ENCODE measurements at places on chromosomes 1 and 21.

GRCh38 chr1:51463561-51463960 is 55.5 kb downstream of the EPS15 start:
- no peak overlapping the region for H3K4me3 ChIP-seq
- DNase-seq, result no peak
- H3K27me3 ChIP-seq, result no peaks in the 10 kb centered on the region
- H3K4me1 ChIP-seq, result peaks cover 5% of the 10 kb centered on the region
- peaks cover 44% of the 10 kb centered on the region for H3K36me3 ChIP-seq

DNA sequence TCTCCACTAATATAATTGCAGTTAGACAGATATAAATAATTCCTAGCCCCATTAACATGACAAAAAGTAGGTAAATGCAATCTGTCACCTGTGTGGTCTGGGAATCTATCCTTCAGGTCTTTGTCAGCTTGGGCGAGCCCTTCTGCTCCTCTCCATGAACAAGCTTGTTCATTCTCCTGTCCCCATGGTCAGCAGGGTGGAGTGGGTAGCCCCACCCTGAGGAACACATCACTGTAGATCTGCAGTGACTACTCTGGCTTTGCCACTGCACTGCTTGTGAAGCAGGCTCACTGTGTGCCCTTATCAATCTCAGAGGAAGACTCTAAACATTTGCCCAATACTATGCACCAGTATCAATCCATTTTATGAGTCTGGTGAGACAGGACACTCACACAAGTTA is 279.0 kb downstream of the MATN1 start:
- H3K27me3 ChIP-seq, result no peaks in the 10 kb centered on the region
- no peak overlapping the region for H3K27ac ChIP-seq
- H3K36me3 ChIP-seq, result no peaks in the 10 kb centered on the region
- no peak overlapping the region for H3K4me3 ChIP-seq

DNA sequence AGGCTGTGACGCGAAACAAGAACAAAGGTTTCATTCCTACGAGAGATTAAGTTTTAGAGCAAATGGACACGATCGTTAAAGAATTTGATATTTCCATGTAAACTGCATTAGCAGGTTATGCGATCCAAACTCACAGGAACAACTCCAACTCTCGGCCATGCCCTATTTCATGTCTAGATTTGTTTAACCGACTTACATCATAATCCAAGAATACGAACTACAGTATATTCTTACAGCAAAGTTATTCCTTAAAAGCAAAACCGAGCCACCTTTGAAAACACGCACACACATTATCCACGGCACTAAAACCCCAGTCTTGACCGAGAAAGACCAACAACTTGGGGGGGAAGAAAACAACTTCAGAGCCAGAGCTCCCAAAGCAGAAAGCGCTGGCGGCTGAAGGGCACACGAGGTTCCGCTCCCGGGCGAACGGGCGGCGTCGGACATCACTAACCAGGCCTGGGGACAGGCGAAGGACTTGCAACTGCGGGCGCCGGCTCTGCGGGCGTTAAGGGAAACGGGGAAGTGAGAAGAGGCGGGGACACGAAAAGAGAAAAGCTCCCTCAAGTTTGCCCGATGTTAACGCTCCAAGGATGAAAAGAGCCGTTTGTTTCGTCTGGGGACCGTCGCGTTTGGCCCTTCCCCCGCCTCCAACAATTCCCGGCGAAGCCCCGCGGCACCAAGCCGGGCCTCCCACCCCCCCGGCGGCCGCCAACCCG is 690 bp downstream of the B3GALNT2 start:
- peak overlapping the region; percentile 95 for H3K4me3 ChIP-seq
- peaks cover 10% of the 10 kb centered on the region for H3K36me3 ChIP-seq
- peak; percentile 76 for DNase-seq
- H3K4me1 ChIP-seq, result peaks cover 25% of the 10 kb centered on the region
- peaks cover 3% of the 10 kb centered on the region for H3K27me3 ChIP-seq
- H3K27ac ChIP-seq, result peak overlapping the region; percentile 91

- H3K4me1 ChIP-seq, result no peaks in the 10 kb centered on the region
- no peaks in the 10 kb centered on the region for H3K27me3 ChIP-seq
- no peak for DNase-seq
- H3K4me3 ChIP-seq, result no peak overlapping the region
These were observed 828.5 kb upstream of the ADAMTS5 start for GRCh38 chr21:27795418-27795817.

DNA sequence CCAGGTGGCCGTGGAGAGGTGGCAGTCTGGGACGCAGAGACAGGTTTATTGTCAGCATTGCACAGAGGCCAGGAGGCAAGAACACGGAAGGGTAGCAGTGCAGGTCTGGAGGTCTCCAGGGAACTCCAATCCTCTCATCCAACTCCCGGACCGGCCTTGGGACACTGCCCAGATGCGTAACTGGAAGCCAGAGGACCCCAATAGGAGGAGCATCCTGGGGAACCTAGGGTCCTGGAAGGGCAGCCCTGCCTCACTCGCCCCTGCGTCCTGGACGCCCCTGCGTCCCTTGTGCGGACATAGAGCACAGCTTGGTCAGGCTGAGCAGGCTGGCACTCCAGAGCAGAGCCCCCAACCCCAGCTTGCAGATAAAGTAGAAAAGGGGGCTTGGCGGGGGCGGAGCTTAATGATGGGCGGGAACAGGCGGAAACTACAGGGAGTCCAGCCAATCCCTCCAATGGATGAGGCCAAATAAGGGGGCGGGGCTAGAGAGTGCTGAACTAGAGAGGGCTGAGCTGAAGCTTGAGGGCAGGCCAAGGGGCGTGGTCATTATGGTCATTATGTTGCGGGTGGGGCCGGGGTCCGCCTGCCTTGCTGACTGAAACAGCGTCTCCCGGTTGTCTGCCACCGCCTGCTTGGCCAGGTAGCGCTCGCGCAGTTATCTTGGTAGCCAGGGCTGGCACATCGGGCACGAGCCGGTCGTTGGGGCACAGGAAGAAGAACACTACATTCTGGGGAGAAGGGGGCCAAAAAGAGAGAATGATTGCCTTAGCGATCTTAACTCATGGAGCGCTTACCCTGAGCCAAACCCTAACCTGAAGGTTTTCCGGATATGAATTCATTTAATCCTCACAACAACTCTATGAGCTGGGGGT is 3.7 kb upstream of the ARHGEF19 start:
- no peaks in the 10 kb centered on the region for H3K36me3 ChIP-seq
- H3K4me1 ChIP-seq, result peaks cover 24% of the 10 kb centered on the region
- DNase-seq, result peak; percentile 89
- peaks cover 10% of the 10 kb centered on the region for H3K27me3 ChIP-seq

DNA sequence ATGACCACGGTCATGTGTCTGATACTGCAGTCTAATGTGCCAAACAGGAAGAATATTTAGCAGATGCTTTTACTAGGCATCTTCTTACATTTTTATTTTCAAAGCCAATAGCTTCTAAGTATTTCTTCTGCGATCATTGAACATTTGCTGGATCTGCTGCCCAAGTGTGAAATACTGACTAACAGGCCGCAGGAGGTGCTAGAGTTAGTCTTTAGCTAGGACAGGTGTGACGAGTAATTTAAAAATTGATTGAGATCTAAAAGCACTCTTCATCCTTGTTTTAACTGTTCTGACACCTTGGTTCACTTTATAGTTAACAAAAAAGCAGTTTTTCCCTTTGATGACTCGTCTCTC is 748 bp upstream of the FAM78B start:
- H3K36me3 ChIP-seq, result no peaks in the 10 kb centered on the region
- peaks cover 21% of the 10 kb centered on the region for H3K4me1 ChIP-seq
- H3K4me3 ChIP-seq, result peak overlapping the region; percentile 72
- H3K27ac ChIP-seq, result peak overlapping the region; percentile 25
- no peak for DNase-seq
- H3K27me3 ChIP-seq, result peaks cover 48% of the 10 kb centered on the region

- H3K27ac ChIP-seq, result no peak overlapping the region
- no peak overlapping the region for H3K4me3 ChIP-seq
These were observed 122.0 kb downstream of the PEX14 start for GRCh38 chr1:10596780-10597179.

GRCh38 chr21:45228171-45228641 is 59.5 kb downstream of the POFUT2 start:
- H3K27me3 ChIP-seq, result peaks cover 8% of the 10 kb centered on the region
- no peak overlapping the region for H3K4me3 ChIP-seq
- H3K4me1 ChIP-seq, result peaks cover 30% of the 10 kb centered on the region
- peak; percentile 83 for DNase-seq

GRCh38 chr1:194347200-194347599 is 1160.8 kb upstream of the B3GALT2 start:
- H3K36me3 ChIP-seq, result no peaks in the 10 kb centered on the region
- H3K4me3 ChIP-seq, result no peak overlapping the region
- no peak overlapping the region for H3K27ac ChIP-seq

GRCh38 chr1:231985296-231986023 is 358.9 kb downstream of the DISC1 start:
- H3K4me1 ChIP-seq, result no peaks in the 10 kb centered on the region
- H3K27ac ChIP-seq, result no peak overlapping the region
- DNase-seq, result no peak

GRCh38 chr21:8988696-8989095 is 1532.7 kb upstream of the TPTE start:
- H3K27ac ChIP-seq, result no peak overlapping the region
- H3K36me3 ChIP-seq, result no peaks in the 10 kb centered on the region
- H3K27me3 ChIP-seq, result no peaks in the 10 kb centered on the region
- H3K4me1 ChIP-seq, result no peaks in the 10 kb centered on the region
- H3K4me3 ChIP-seq, result no peak overlapping the region
- peak; percentile 14 for DNase-seq

GRCh38 chr1:11539850-11540772 is 61.2 kb downstream of the DISP3 start:
- H3K4me3 ChIP-seq, result no peak overlapping the region
- no peak for DNase-seq
- H3K27me3 ChIP-seq, result no peaks in the 10 kb centered on the region
- H3K4me1 ChIP-seq, result no peaks in the 10 kb centered on the region
- H3K36me3 ChIP-seq, result no peaks in the 10 kb centered on the region

DNA sequence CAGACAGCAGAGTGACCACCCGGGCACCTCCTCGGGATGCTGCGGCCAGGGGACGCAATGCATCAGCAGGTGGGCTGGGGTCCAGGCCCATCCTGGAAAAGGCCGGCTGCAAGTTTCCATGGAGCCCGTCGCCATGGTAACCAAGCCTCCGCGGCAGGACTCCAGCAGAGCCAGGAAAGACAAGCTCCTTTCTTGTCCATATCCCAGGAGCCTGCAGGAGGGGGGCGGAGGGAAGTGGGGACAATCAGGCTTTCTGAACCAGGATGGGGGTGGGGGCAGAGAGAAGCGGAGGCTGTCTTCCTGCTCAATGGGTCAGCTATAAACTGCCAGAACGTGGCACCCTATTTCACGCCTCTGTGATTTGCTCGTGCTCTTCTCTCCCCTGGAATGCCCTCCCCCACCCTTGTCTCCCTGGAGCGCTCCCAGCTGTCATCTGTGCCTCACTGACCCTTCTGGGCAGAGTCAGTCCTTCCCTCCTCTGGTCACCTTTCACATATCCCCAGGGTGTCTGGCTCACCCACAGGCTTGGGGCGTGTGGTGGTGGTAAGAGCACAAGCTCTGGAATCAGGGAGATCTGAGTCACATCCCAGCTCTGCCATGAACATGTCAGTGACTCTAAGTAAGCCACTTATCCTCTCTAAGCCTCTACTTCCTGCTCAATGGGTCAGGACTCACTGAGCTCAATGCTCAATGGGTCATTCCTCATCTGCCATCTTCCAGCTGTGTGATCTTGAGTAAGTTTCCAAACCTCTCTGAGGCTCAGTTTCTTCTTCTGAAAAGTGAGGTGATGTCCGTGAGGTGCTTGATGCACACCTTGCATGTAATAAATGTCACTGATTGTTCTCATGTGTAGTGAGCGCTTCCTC is 58.9 kb upstream of the LAPTM5 start:
- no peak overlapping the region for H3K27ac ChIP-seq
- peaks cover 39% of the 10 kb centered on the region for H3K27me3 ChIP-seq
- H3K36me3 ChIP-seq, result no peaks in the 10 kb centered on the region
- DNase-seq, result no peak
- no peaks in the 10 kb centered on the region for H3K4me1 ChIP-seq

DNA sequence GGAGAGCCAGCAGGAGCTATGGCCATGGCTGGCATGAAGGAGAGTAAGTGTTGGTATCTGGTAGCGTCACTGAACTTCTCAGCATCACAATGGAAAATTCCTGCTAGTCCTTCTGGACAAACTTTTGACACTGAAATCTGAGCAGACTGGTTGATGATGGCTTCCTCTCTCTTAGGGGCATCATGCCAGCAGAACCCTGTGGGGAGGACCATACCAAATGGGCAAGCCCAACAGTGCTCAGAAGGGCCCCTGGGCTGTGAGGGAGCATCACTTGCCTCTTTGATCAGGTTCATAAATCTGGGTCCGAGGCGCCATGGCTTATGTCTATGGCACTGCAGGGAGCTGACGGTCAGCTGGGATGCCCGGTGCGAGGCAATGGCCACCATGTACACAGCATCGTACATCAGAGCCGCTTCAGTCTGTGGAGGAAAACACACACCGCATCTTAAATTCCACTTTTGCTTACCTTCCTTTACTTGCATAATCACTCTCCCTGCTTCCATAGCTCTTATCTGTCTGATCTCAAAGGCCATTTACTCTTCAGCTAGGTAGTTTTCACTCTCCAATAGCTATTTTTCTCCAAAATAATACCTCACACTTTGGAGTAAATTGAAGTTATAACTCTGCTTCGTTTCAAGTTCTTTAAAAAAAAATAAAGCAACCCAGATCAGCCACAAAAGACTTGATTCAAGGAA is 297.1 kb downstream of the GRIK1 start:
- no peaks in the 10 kb centered on the region for H3K4me1 ChIP-seq
- DNase-seq, result no peak
- H3K36me3 ChIP-seq, result no peaks in the 10 kb centered on the region
- no peaks in the 10 kb centered on the region for H3K27me3 ChIP-seq
- H3K4me3 ChIP-seq, result no peak overlapping the region
- H3K27ac ChIP-seq, result no peak overlapping the region

GRCh38 chr1:156931211-156931952 is 10.9 kb downstream of the LRRC71 start:
- no peak overlapping the region for H3K27ac ChIP-seq
- peak overlapping the region; percentile 2 for H3K4me3 ChIP-seq
- peaks cover 15% of the 10 kb centered on the region for H3K4me1 ChIP-seq

GRCh38 chr1:202710070-202711045 is at the start of gene SYT2:
Gene SYT2 (minus strand): TSS chr1:202710454. CDS start chr1:202605772, 104,682 bp downstream.
- H3K27me3 ChIP-seq, result peaks cover 79% of the 10 kb centered on the region
- H3K36me3 ChIP-seq, result no peaks in the 10 kb centered on the region
- no peak within 1 kb of the TSS for H3K4me3 ChIP-seq

DNA sequence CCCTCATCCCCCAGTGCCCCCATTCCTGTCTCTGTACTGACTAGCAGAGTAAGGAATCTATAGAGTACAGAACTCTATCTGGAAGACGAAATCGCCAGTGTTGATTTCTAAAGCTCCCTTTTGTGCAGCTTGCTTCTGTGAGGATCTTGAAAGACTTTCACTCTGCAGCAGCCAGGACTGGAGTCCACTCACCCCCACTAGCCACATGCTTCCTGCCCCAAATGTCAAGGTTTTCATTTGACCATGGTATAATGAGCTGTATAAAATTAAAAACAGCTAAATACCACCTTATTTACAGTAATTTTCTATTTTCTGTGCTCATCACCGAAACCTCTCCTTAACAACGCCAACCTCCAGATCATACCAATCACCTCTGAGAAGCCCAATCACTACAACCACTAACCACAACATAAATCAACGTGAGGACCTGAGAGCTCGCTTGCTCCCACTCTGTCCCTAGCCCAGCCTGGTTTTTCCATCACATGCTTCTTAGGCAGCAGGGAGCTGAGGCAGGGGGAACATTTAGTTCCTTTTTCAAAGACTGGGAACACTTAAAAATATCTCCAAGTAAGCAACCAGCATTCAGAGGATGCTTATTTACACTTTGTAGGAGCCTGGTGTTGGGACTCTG is 56.1 kb upstream of the IRF2BP2 start:
- peaks cover 4% of the 10 kb centered on the region for H3K27me3 ChIP-seq
- peaks cover 24% of the 10 kb centered on the region for H3K4me1 ChIP-seq
- H3K36me3 ChIP-seq, result no peaks in the 10 kb centered on the region

Measured in activated CD4-positive, alpha-beta T cell treated with anti-CD3 and anti-CD28 coated beads, Interleukin-2, amount 10 ng/mL, durations not matched to agents 24 days and 14 days (primary cell).